Nucleus accumbens (tissue), 56 donors: ENCODE measurements at places on chromosomes 5 and 9.

DNA sequence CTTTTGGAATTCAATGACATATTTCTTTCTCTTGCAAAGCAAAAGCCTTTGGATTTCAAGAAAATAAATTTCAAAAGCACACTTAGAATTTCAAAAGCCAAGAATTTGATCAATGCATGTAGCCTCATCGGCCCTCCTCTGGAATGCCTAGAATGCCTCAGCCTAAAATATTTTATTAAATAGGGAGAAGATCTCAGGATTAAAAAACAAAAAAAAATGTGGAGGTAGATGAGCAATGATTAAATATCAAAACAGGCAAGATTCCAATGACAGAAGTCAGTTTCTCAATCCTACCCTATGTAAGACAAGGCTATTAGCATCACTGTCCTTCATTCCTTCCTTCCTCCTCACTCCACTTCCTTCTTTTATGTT is 169.0 kb downstream of the CDH6 start:
- DNase-seq = no peak

DNA sequence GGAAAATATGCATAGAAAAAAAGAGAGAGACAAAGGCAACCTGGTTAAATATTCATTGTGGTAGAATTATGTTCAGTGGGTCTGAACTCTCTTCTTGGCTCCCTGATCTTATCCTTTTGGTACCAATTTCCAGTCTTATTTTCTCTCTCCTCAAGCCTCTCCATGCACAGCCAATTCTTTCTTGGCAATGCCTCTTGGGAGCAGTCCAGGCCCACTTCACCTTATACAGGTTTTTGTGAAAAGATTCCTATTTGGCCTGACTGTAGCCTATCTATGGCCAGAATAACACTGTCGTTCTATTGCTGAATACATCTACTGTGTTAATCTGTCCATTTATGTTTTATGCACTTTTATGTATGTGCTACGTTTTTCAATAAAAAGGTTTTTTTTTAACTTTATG is 2.7 kb downstream of the ELOVL7 start:
- DNase-seq = no peak

DNA sequence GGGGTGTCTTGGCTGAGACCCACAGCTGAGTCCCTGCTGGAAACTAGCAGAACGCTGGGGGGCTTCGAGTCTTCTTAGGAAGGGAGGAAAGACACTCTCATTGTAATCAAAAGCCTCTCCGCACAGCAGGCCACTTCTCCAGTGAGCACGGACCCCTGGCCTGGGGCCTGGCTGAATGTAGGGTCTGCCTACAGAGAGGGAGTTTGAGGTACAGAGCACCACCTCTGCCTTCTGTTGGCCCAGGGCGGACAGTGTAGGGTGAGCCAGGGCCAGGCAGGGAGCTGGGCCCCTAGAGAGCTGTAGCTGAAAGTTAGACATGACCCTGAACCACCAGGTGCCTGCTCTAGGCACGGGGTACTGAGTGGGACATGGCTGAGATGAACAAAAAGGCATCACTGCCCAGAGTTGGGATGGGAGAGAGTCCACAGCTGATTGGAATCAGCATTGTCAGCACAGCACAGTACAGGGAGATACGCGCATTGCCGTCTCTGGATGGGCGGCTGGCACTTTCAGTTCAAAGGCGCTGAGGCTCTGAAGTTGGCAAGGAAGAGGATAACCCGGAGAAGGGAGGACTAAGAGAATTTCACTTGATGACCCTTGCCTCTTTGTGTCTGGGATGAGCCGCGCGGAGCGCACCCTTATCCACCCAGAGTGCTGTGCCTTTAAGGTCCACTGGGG is 363 bp upstream of the SLC25A48 start:
- DNase-seq = peak; percentile 12

GRCh38 chr5:95759005-95759404 is 27.9 kb downstream of the RHOBTB3 start:
- no peak for DNase-seq

- no peak for DNase-seq
These were observed 699.6 kb downstream of the TAF11L14 start for GRCh38 chr5:18333841-18334240.
